Spinal cord (tissue), 10 donors: ENCODE measurements at places on chromosomes 3 and 15. TPM values are rescaled to one million over a fixed set of nuclear protein-coding genes. Genes with fewer than 3 reads are reported as not detected.

DNA sequence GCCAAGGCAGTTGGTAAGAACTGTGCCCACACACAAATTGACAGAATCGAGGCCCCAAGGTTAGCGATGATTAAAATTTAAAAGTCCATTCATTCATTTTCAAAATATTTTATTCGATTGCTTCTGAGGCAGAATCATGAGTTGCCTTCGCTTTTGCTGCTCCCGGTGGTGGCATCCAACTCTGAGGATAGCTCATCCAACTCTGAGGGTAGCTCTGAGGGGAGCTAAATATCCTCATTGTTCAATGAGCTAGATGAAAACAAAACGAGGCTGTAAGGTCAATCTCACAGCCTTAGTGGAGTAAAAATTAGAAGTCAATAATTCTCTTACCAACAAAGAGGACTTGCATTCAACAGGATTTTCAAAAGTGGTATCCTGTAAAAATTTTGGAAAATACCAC, 897 bp upstream of the CHL1 start:
- no peak for DNase-seq

DNA sequence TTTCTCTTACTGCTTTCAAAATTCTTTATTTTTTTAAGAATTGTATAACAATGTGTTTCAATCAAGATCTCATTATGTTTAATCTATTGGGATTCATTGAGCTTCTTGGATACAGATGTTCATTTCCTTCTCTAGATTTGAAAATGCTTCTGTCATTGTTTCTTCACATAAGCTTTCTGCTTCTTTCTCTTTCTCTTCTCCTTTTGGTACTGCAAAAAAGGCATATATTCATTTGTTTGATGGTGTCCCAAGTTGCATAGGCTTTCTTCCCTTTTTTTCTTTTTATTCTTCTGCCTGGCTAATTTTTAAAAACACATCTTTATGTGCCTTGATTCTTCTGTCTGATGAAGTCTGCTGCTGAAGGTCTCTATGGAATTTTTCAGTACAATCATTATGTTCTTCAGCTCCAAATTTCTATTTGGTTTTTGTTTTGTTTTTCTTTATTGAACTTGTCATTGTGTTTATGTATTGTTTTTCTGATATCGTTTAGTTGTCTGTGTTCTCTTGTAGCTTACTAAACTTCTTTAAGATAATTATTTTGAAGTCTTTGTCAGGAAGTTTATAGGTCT, 88.9 kb downstream of the DTWD1 start:
- DNase-seq = no peak

GRCh38 chr15:62067448-62068044, 769 bp downstream of the C2CD4A start:
- DNase-seq = no peak

The UBAP1L gene
- total RNA-seq = 5.5 TPM

The ZBBX gene
- total RNA-seq = 27.4 TPM

- DNase-seq = peak; percentile 40
Observed at GRCh38 chr3:30146978-30147377, 459.4 kb upstream of the TGFBR2 start.

- DNase-seq = no peak
Observed at GRCh38 chr3:126051741-126052140, 32.2 kb downstream of the SLC41A3 start.

- DNase-seq = no peak
Observed at GRCh38 chr3:31670722-31671121, 138.0 kb downstream of the STT3B start.
